NCI-H1105 (cell line): ENCODE measurements at places on chromosomes 6 and 20.

DNA sequence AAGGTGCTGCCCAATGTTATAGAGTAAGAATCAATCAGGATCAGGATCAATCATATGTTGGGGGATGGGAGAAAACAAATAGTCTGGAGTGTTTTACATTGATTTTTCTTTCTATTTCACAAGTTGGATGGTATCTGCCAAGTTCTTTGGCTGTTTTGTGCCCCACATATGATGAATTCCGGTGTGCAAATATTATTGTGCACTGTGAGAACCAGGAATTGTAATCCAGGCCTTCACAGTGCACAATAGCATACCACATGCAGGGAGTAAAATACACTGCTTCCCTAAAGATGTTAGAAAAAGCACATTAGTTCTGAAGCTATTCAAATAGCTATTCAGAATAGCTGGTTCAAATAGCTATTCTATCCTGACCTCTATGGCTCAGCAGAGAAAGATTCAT, 133.7 kb downstream of the LCA5 start:
- DNase-seq = no peak

GRCh38 chr6:74932232-74932888, 273.5 kb downstream of the COL12A1 start:
- DNase-seq = no peak

DNA sequence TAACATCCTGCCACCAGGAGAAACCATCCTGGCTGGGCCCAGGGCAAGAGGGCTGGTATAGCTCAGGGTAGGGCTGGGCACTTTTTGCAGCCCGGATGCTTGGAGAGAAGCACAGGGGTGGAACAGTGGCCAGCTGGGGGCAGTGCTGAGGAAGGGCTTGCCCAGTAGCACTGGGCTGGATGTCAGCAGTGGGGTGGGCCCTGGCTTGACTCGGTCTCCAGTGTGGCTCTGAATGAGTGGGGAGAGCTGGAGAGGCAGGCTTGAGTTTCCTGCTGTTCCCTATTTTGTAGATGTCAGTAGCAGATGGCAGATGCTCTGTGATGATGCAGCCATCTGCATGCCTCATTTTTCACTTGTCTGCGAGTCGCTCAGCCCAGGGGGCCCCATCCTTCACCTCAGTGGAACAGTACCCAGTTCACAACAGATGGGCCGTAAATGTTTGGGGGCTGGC, 56.3 kb upstream of the TULP1 start:
- DNase-seq = no peak

DNA sequence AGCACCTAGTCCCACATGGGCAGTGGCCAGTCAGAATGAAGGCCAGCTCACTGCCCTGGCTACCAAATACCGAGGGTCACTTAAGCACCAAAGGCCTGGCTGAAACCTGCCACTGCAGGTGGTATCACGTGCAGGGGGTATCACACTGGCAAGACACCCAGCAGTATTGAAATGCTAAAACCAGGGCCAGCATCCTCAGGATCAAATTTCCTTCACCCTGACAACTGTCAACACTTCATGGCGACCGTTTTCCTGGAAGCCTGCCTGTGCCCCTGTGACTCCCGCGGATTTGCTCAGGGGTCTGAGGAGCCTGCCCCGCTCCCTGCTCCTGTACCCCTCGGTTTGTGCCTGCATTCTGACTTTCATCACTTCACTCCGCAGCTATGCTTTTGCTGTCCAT, 151.1 kb downstream of the TTLL2 start:
- no peak for DNase-seq

- no peak for DNase-seq
Measured at GRCh38 chr20:35297740-35298139, 5.5 kb upstream of the FAM83C start.

DNA sequence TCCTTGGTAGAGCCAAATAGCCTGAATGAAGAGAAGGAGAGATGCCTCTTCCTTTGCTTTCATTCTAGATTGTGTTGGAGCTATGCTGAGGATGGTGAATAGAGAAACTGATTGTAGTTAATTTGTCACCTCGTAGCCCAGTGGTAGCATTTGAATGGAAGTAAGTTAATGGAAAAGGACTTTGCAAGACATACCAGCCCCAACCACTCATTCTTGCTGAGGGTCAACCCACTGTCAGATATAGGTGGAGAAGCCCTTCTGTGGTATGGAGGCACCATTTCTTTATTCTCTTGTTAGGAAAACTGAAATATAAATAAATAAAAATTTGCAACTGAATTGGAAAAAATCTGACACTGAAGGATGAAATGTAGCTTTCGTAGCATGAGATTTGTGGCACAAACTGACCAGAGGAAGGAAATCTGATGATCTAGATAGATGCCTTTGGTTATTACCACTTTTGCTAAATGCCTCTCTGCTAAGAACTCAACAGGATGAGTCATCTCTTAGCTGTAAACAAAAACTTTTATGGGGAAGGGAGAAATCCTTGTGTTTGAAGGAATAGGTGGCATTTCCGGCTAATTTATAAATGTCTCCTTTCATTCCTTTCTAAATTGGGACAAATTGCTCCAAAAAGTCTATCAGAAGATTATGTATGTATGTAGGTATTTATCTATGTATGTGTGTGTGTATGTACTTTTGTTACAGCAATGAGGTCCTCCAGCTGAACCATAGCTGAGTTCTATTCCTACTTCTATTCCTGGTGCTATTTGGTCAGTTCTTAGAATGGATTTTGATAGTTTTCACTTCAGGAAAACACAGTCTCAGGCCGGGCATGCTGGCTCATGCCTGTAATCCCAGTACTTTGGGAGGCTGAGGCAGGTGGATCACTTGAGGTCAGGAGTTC, 76.5 kb upstream of the SUPT3H start:
- no peak for DNase-seq

DNA sequence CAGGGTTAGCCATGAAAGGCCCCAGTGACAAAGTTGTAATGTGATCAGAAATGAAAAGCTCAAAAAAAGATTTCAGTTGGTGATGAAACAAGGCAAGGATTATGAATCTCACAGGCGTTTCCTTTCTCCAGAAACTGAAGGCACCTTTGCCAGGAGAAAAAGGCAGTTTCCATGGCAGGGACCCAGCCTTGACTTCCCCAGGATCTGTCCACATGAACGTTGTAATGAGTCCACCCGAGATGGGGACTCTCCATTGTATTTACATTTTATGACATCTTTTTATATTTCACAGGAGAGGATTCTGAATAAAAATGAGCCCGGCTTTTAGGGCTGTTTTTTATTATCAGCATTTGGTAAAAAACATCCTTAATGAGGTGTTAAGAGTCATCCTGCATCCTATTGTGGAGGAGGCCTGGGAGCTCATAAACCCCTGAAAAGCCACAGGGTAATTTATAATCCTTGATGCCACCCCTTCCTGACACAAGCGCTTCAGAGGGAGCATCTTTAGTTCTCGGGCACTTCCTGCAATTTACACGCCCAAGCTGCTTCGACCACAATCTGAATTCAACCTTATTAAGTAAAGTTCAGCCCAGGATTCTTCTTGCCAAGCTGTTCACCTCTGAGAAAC, 74.1 kb upstream of the SALL4 start:
- no peak for DNase-seq

DNA sequence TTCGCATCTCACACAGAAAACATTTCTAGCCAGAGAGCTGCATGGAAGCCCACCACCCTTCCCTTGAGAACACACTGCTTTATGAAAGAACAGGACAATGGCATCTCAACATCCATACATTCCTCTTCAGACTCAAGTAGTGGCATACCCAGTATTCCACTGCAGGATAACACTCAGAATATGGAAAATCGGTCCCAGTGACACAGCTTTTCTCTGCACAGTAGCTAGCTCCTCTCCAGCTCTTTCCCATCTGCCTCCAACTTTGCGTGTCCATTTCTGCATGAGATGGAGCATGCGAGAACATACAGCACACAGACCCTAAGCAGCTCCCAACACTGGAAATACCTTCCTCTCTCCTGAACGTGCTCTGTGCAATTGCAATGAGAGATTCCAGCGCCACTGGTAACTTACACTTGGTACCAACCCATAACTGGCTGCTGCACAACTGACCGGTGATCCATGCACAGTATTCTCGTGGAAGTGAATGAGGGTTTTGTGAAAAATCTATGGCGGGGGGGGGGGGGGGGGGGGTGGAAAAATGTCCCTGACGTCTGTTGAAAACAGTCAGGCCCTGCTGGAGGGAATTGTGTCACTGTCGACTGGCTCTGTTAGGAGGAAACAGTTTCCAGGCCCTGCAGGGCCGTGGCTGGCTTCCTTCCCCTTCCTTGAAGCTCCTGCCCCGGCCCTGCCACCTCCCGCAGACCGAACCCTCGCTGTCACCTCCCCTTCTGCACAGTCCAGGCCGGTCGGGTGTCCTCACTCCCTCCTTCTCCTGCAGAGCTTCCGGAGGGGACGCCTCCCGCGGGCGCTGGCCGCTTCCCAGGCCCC, 265.9 kb upstream of the QKI start:
- DNase-seq = no peak

- no peak for DNase-seq
Measured at GRCh38 chr20:4891190-4891763, 110.0 kb downstream of the SLC23A2 start.

DNA sequence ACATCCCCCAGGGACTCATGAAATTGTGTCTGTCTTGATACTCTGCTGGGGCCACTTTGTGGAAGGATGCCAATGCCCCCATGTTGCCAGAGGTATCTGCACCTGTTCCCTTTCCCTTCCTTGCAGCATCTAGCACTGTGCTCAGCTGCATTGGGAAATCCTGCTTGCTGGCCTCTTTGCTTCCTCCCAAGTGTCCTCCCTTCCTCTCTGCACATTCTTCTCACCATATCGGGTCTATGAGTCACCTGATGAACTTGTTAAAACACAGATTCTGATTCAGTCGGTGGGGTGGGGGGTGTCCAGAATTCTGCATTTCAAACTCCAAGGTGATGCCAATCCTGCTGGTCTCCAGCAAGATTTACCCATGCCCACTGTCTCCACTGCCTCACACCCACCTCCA, 467.8 kb downstream of the PTPRT start:
- DNase-seq = peak; percentile 17

- no peak for DNase-seq
Measured at GRCh38 chr6:10363911-10364310, 51.0 kb downstream of the TFAP2A start.

- DNase-seq = no peak
Measured at GRCh38 chr6:117729613-117730012, 54.3 kb downstream of the NUS1 start.

- no peak for DNase-seq
Measured at GRCh38 chr6:35669451-35670045, 19.2 kb downstream of the FKBP5 start.

DNA sequence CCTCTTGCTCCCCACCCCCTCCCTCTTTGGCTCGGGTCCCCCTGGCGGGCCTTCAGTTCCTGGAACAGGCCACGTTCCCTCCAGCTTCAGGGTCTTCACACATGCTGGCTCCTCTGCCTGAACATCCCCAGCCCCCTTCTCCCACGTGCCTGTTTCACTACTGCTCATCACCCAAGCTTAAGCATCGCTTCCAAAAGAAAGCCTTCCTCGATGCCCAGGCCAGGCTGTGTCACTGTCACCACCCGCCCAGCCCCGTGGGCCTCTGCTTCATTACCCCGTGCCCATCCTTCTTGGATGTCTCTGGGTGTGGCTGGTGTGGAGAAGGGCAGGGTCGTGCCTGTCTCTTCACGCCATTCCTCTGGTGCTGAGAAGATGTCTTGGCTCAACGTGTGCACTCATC, 2.8 kb downstream of the DLGAP4 start:
- DNase-seq = no peak
